ENCODE measurements at places on chromosomes 7 and 10.

- no peak for DNase-seq
Observed at GRCh38 chr7:70426249-70426880, 705.6 kb upstream of the GALNT17 start.

DNA sequence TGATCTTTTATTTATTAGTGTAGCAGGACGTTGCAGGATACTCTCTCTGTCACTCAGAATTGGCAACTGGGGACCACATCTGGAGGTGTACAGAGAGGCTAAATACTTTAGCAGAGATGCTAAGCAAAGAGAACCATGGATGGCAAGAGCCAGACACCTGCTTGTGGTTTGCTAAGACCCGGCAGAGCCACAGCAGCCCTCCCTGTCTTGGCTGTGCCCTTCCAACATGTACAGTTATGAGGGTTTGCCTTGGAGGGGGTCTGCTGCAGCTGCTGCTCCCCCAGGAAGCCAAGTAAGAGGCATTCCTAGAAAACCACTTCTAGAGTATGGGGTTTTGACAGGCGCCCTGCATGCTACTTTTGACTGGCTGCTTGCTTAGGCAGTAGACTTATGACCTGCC lies 5.1 kb downstream of the NPVF start:
- no peak for DNase-seq

DNA sequence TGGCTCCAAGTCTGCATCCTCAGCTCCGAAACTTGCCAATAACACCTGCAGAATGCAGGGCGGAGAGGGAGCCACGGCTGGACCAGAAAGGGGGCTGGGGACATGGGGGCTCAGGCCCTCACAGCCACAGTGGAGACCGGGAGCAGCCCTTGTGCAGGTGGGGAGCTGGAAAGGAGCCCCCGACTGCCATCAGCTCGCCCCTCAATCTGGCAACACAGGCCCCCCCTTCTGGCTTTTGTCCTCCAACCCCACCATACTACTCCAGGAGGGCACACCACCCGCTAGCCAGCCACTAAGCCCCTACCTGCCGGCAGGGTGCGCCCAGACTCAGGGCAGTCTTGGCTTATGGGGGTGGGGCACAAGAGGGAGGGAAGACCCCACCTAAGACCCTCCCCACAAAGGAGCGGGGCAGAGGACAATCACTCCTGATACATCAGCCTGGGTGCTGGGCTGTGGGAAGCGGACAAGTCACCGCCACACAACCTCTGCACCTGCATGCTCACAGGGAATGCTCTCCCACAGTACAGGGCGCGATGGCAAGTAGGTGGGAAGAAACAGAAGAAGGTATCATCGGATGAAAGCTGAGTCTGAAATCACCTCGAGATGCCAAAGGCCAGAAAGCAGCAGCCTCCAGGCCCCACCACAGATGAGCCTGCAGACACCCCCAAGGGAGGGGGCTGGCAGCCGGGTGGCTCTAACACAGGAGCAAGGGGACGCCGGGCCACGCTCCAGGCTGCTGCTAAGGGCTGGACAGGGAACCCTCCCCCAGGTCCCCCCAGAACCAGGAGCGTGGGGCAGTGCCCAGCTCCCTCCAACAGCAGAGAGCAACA lies 265.3 kb downstream of the ELFN1 start:
- DNase-seq = no peak

- DNase-seq = no peak
Observed at GRCh38 chr7:24917510-24918239, 62.3 kb downstream of the OSBPL3 start.

DNA sequence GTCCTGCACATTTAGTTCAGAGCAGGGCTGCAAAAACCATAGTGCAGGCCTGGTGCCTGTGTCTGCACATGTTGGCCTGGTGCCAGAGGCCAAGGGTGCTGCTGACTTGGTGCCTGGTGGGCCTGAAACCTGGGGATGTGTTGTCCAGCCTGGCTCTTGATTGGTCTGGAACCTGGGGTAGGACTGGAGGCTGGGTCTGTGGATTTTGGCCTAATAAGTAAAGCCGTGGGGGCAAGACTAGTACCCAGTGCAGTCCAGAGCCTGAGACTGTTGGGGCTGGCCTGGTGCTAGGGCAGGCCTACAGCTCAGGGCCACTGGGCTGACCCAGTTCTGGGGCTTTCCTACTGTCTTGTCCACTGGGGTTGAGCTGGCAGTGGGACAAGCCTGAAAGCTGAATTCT lies 817.9 kb downstream of the DNAJB9 start:
- DNase-seq = no peak

GRCh38 chr10:28797904-28798371 lies 120.6 kb downstream of the BAMBI start:
- DNase-seq = no peak

GRCh38 chr10:63503395-63503794 lies 17.8 kb upstream of the REEP3 start:
- no peak for DNase-seq

DNA sequence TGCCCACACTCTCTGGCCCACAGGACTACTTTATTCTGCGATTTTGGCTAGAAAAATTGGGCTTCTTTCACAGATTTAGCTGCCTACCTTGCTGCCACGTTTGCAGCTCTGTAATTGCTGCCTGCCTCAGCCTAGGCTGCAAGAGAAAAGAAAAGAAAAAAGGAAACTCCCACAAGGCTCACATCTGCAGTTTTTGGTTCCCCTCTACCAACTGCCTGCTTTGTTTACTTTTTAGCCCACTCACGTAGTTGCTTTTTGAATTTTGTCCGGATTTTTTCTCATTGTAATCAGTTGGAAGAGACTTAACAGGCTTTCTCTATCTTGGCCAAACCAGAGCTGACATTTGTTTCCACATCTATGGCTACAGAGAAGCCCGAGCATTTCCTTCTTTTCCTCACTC lies 24.3 kb downstream of the SUN3 start:
- DNase-seq = no peak

DNA sequence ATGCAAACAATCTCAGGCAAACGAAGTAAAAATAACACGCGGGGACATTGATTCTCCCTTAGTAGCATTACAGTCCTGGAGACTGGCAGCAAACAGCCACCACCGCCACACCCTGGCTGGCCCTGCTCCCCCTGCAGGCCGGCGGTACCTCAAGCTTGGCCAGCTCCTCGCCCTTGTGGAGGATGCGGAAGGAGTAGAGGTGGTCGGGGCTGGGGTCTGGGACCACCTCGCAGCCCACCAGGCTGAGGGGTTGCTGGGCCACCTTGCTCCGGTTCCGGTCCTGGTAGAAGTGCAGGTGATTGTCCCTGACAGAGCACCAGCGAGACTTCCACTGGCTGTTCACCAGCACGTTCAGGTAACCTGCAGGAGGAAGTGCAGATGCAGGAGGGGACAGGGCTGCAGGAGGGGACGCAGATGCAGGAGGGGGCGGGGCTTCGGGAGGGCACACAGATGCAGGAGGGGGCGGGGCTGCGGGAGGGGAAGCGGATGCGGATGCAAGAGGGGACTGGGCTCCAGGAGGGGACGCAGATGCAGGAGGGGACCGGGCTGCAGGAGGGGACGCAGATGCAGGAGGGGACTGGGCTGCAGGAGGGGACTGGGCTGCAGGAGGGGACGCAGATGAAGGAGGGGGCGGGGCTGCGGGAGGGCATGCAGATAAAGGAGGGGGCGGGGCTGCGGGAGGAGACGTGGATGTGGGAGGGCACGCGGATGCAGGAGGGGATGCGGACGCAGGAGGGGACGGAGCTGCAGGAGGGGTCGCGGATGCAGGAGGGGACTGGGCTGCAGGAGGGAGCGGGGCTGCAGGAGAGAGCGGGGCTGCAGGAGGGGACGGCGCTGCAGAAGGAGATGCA lies 65.7 kb downstream of the VWA2 start:
- peak; percentile 25 for DNase-seq

- DNase-seq = no peak
Observed at GRCh38 chr7:105198223-105198622, 184.2 kb downstream of the KMT2E start.

DNA sequence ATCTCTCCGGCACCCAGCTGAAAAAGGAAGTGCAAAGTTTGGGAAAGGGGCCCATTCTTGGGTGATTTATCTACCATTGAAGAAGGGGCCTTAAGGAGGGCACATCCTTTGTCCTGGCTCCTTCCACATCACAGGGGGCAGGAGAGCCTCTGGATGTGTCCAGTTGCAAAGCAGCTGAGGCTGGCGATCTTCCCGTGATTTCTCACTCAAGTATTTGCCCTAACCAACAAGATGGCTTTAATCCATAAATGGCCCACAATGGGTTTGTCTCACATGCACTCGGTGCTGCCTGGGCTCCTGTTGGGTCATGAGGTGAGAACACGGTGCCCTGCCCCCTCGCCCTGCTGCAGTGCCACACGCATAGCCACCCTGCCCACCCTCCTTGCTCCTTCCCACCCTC lies 14.2 kb upstream of the FRMPD2 start:
- no peak for DNase-seq

GRCh38 chr7:106063692-106064091 lies 48.4 kb downstream of the SYPL1 start:
- no peak for DNase-seq

- DNase-seq = no peak
Observed at GRCh38 chr7:3307435-3307834, 6.4 kb downstream of the SDK1 start.

- DNase-seq = no peak
Observed at GRCh38 chr10:131944412-131944811, 37.3 kb downstream of the BNIP3 start.

DNA sequence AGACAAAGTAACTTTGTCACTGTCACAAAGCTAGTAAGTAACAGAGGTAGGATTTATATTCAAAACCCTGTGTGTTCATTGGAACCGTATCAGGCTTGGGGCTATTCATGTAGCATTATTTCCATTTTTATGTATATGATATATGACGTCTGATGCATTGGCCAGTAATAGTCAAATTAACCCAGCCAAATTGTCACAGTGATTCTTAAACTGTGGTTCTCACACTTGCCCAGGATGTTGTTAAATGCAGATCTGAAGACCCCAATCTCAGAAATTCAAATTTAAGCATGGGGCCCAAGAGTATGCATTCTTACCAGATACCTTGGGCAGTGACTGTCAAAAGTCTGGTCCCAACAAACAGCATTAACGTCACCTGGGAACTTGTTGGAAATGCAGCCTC lies 63.9 kb downstream of the C1GALT1 start:
- no peak for DNase-seq

GRCh38 chr7:75938921-75939320 lies 24.0 kb downstream of the POR start:
- no peak for DNase-seq

GRCh38 chr7:103687951-103688350 lies 241.9 kb upstream of the SLC26A5 start:
- DNase-seq = no peak

GRCh38 chr7:105118612-105119600 lies 104.9 kb downstream of the KMT2E start:
- no peak for DNase-seq

- no peak for DNase-seq
Observed at GRCh38 chr7:155227004-155227787, 70.5 kb upstream of the INSIG1 start.

DNA sequence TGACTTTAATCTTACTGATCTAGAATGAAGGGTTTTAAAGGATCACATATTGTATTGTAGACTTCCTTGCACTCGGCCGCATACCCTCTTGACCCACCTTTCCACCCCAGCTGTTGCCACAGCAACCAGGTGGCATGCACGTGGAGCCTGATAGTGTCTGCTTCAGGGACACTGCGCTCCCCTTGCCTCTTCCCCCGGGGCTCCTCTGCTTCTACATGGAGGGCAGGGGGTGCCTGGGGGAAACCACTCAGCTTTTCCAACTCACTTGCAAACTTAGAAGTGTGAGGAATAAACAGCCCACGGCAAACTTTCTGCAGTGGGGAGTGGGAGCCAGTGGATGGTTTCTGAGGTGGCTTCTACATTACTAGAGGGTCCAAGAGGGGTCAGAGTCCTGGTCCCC lies 458.6 kb downstream of the PLXNA4 start:
- DNase-seq = no peak

- DNase-seq = no peak
Observed at GRCh38 chr7:81491573-81491972, 278.3 kb downstream of the HGF start.

GRCh38 chr10:6763001-6763400 lies 182.9 kb upstream of the PRKCQ start:
- no peak for DNase-seq

GRCh38 chr10:35443858-35444257 lies 107.5 kb downstream of the CCNY start:
- DNase-seq = no peak

- DNase-seq = no peak
Observed at GRCh38 chr10:124085680-124086079, 7.7 kb downstream of the CHST15 start.

DNA sequence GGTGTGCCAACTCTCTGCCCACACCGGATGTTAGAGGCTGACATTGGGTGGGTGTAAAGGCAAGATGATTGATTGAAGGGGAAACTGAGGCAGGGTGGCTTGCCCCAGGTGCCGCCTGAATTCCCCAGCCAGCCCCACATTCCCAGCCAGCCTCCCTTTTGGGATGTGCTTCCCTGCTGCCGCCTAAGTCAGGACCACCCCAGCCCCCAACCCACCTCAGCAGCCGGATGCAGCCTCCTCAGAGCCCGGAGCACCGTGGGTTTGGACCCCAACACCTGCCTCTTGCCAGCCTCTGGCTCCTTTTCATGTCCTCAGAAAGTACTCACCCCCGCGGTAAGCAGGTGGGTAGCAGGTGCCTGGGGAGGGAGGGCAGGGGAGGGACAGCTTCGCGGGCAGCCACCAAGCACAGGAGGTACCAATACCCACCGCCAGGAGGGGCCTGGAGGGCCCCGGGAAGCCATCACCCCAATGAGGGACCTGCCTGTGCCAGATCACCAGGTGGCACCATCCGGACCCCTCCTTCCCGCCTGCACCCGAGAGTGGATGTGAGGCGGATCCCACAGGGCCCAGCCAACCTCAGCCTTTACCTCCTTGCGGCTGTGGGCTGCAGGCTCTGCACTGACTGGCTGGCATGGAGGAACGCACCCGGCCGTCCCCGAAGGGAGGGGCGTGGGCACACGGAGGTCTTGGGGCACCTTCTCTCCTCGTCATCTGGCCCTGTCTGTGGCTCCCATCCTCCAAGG lies 60.5 kb downstream of the PWWP2B start:
- no peak for DNase-seq

DNA sequence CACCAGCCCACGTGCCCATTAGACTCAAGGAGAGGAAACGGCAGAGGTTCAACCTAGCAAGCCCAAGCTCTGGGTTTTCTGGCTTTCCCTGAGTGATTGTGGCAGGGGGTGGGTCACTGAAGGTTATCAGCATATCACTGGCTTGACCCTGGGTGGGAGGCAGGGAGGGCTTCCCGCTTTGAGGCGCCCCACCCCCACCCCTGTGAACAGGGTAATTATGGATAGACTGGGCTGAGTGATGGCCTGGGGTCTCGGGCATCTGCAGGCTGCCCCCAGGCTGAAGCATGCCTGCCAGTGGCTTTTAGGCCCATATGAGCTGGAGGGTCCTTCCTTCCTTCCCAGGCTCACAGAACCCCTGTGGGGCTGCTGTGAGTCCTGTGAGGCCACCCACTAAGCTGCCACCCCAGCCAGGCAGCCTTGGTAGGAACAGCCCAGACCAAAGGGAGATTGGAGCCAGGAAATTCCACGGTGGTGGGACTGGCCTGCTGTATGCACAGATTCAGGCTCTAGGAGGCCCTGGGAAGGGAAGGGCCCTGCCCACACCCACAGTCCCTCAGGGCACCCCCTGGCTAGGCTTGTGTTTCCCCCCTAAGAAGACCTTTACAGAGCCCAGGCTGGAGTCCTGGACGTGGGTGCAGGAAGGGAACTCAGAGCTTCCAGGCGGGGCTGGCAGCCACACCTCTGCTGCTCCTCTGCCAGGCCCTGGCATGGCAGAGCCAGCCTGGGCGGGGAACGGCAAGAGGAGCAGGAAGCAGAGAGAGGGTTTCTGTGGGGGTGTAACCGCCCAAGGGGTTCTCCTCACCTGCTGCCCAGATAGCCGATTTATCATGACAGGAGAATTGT lies 33.1 kb downstream of the GPRIN2 start:
- DNase-seq = no peak

- DNase-seq = no peak
Observed at GRCh38 chr10:111211706-111212105, 134.9 kb downstream of the ADRA2A start.
